HL-60 (cell line): ENCODE measurements at places on chromosomes 6 and 20.

GRCh38 chr6:74611220-74611619 lies 594.6 kb downstream of the COL12A1 start:
- DNase-seq: no peak

GRCh38 chr6:96468681-96469224 lies 52.9 kb upstream of the UFL1 start:
- no peak for DNase-seq

DNA sequence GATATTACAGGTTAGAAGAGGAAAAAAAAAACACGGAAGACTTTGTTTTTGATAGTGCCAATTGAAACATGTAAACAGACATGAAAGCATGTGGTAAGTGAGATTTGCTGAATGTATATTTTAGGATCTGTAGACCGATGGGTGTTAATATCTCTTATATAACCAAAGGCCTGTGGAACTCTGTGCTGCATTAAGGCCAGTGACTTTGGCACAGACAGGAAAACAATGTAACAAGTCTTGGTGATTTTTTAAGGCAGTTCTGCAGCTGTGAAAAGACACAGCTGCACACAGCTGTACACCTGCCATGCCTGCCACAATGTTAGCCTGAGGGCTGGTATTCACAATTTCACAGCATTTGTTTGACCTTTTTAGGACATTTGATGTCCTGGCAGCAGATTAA lies 6.1 kb downstream of the SOBP start:
- no peak for DNase-seq

GRCh38 chr20:43167021-43167420 lies 22.7 kb downstream of the PTPRT start:
- no peak for DNase-seq

DNA sequence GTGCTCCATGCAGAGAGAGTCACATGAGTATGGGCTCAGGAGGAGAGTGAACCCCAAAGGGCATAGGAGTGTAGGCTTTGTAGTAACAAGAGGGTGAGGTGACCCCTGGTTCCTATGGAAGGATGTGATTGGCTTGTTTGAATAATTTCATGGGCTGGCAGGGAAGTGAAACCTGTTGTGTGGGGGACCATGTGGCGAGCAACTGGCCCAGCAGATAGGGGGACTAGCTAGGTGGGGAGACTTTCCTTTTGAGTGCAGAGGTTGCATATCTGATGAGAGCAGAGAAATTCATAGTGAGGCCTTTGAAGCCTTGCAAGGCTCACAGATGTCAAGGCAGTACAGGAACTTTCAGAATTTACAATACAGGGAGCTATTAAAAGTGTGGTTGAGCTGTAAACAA lies 247.9 kb upstream of the SLC35B3 start:
- no peak for DNase-seq

DNA sequence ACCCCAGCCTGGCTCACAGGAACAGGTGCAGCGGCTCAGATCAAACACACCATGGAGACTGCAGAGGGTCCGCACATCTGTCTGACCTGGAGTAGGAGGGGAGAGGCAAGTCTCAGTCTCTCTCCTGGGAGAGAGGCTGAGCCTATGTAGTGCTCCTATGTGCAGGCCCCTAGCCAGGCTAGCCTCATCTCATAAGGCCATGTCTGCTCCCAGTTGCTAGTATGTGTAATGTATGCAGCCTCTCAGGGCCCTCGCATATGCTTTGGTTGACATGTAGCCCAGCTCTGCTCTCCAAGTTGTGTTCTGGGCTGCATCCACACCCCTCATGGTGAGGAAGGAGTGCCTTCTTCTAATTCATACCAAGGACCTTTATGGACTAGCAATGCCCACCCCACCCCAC lies 11.8 kb downstream of the TNXB start:
- no peak for DNase-seq

DNA sequence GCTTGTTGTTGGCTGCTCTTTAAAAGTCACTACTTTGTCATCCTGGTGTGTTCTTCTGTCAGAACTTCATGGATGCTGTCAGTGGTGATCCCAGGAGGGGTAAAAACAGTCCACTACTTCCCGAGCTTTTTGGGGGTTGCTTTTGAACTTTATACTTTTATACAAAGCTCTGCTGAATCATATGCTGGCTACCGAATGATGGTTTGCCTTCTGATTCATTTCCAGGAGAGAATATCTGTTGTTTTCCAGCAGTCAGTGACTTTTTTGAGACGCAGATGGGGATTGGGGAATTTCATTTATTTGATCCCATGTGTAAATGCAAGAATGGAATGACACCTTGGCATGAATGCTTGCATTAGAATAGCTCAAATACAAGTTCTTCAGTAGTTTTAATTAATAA lies 32.7 kb upstream of the COL10A1 start:
- no peak for DNase-seq

DNA sequence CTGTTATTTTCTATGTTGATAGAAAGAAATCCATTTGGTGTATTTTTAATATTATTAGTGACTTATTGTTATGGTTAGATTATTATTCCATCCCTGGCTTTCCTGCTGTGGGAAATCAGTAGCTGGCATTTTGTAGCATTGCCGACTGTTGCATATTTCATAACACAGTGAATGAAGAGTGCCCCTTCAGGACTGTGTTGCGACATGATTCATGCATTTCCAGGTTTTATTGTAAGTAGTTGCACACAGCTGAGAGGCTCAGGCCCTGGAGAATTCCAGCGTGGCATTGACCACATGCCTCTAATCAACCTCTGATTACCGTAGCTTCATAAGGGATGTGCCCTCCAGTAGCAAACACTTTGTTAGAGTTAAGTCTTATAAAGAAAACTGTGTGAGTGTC lies 263.9 kb downstream of the FARS2 start:
- DNase-seq: peak; percentile 41

DNA sequence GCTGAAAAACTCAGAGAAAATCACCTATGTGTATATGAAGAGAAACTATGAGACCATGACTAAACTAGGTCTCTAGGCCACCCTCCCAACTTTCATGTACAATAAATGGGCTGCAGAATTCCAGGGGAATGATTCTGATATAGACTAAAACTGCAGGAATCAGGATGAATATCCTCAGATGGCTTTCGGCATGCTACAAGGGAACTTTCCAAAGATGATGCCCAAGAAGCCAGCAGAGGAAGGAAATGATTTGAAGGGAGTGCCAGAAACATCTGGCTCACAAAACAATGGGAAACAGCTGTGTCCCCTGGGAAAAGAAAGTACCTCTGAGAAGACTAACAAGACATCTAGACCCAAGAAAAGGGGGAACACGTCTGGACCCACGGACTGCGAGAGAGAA lies 41.1 kb downstream of the PLN start:
- no peak for DNase-seq

GRCh38 chr6:141829566-141830360 lies 303.0 kb upstream of the GJE1 start:
- no peak for DNase-seq

DNA sequence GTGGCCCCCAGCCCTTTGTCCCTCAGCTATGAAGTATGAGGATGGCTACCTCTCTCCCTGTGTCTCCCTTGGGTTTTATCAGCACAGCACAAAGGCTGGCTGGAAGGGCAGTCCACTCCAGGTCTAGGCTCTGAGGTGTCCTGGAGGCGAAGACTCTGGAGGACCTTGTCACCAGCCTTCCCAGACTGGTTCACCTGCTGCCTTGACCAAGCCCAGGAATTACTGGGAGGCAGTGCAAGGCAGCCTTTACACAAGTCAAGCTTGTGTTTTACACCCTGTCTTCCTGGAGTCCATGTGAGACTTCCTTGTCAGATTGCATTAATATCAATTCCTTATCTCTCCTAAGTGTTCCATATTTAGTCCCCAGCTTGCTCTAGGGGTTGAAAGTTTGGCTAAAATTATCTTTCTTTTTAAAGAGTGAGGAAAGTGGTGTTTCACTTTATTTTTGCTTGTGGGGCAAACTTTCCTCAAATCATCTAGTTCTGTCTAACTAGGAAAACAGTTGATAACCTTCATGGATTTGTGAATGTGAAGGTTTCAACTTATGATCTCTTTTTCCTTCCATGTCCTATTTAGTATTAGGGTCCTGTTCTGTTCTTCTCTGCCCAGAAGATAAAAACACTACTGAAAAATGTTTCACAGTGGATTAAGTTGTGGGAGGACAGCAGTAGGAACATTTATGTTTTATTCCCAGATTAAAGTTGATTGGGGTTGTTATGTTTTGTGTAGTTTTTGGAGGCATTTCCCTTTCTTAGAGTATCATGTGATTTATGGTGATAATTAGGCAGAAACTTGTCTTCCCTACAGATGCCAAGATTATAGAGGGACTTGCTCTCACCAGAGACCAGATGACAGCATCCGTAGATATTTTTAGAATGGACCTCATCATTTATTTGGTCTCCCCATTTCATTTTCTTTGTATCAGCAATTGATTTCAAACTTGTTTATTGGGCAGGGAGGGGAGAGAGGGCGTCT lies 114.8 kb downstream of the FOXO3 start:
- DNase-seq: no peak

DNA sequence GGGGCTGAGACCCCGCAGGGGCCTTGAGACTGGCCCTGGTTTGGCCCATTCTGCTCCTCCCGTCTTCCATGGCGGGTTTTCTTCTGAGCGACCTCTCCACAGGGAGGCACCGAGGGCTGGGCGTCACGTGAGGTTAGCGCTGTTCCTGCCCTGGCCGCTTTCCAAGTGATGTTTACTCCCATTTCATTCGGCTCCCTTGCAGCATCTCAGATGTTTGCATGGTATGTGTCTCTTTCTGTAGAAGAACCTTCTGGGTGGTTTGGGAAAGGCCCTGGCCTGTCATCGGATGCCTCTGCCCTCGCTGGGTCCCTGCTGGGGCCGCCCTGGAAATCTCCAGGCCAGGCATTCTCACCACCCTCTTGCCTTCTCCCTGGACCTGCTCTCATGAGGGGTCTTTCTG lies 17.3 kb downstream of the RAMACL start:
- DNase-seq: no peak

DNA sequence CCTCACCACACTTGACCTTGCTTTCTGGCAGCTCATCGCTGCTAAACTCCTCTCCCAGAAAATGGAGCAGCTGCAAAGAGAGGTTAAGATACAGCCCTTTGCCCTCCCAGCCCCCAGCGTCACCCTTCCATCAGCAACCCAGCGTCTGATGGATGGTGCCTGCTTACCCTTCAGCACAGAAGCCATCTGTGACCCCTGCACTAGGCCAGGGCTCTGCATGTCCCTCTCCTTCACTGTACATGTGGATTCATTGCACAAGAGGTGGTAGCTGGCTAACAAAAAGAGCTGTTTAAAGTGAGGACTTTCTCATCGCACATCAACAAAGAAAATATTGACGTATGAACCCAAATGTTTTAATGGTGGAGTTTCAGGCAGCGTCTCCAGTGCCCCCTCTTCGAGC lies 12.3 kb downstream of the LBP start:
- no peak for DNase-seq

DNA sequence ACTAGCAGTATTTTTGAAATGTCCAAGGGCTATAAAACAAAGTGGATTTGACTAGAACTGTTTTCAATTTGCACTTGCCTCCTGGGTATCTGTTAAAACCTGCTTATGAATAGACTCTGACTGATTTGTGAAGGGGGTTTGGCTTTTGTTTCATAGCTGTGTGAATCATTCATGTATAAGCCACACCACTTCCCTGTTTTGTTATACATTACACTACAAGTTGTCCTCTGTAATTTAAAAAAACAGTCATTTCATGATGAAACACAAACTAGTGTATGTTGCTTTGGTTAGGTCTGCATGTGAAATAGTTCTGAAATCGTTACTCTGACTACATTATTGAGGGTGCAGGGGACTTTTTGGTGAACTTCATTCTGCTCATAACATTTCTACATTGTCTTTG lies 121.7 kb downstream of the NKAIN2 start:
- DNase-seq: no peak

DNA sequence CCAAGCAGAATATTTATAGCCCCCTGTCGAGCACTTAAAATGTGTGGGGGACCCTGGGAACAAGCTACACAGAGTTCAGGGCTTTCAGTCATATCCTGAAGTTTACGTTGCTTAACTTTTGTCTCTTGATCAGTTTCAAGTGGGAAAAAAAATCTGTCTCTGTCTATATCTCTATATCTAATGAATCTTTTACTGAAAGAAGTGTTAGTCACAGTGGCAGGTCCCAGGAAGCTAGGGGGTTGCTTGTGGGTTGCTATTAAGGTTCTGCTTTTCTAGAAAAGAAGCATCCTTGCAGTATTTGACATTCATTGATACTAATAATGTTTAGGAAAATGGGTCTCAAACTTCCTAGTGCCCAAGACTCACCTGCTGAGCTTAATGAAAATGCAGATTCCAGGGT lies 76.7 kb upstream of the CLDN20 start:
- no peak for DNase-seq

DNA sequence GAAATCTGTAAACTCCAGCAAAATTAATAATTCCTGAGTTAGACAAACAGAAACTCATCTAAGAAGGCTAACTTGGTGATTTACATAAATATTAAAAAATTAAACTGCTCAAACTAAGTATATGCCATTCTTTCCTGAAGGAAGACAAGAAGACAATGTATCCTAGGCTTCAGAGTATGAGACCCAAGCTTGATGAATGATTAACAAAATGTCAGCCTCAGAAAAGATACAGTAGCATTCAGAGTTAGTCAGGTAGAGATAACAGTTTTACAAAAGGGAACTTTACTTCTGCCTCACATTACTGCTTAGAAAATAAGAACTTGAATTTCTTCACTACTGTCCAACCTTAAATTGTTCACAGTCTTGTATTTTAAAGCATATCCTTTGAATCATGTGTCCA lies 12.0 kb downstream of the CSNK2A1 start:
- DNase-seq: no peak

- peak; percentile 27 for DNase-seq
Measured at GRCh38 chr20:13546497-13547131, 92.1 kb downstream of the TASP1 start.

GRCh38 chr6:81925201-81925600 lies 172.7 kb upstream of the TENT5A start:
- DNase-seq: no peak

GRCh38 chr6:49923826-49924225 lies 40.1 kb downstream of the DEFB114 start:
- DNase-seq: no peak

GRCh38 chr6:35318196-35319171 lies 20.9 kb downstream of the DEF6 start:
- no peak for DNase-seq

DNA sequence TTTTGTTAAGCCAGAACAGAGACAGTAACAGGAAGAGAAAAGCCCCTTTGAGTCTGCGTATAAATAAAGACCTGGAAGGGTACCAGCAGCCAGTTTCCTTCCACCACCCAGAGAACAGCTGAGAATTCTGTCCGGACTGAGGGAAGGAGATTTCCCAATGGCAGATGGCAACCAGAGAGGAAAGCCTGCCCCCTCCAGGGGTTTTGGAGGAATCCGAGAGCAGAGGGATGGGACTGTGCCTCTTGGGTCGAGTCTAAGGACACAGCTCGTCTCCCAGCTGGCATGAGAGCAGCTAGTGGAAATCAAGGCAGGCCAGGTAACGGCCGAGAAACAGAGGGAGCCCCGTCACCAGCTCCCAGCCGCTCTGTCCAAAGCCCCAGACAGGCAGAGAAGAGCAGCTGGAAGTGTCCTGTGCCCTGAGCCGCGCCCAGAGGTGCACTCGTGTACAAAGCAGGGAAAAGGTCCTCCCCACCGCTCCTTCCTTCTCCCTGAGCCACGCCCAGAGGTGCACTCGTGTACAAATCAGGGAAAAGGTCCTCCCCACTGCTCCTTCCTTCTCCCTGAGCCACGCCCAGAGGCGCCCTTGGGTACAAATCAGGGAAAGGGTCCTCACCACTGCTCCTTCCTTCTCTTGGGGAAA lies 134.0 kb upstream of the SNX9 start:
- DNase-seq: no peak
